ENCODE measurements at places on chromosomes 2 and 18.

DNA sequence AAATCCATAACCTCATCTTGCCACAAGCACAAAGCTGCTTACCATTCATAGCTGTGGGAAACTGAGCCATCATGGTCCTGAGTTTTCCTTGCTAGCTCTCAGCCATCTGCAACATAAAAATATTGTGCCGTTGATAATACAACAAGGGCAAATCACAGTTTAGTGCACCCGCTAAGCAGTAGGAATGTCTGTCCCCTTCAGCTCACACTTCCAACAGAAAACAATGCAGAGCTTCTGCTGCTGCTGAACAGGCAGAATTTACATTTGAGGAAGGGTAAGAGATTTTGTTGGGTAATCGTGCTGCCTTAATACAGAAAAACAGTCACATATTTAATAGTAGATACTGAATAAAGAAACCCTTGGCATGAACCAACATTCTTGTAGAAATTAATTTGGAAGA is 32.3 kb downstream of the ITSN2 start:
- no peak for DNase-seq

- no peak for DNase-seq
These were observed 60.7 kb upstream of the DAPL1 start for GRCh38 chr2:158734442-158734841.

- no peak for DNase-seq
These were observed 143.1 kb downstream of the FHOD3 start for GRCh38 chr18:36440614-36441013.

DNA sequence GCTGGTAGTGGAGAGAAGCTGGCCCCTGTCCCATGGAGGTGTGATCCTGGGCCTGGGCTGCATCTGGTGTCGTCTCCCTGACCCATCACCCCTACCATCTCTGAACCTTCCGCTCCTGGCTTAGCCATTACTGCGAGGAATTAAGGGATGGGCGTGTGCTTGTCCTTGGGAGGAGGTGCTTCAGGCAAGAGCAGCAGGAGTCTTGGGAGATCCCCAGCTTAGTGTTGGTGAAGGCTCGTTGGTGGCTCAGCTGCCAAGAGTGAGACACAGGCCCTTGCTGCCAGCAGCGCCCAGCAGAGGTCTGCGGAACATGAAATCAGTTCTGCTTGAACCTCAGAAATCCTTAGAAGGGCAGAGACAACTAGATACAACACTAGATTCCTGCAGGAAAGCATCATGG is 59.9 kb upstream of the TGFA start:
- peak; percentile 7 for DNase-seq

DNA sequence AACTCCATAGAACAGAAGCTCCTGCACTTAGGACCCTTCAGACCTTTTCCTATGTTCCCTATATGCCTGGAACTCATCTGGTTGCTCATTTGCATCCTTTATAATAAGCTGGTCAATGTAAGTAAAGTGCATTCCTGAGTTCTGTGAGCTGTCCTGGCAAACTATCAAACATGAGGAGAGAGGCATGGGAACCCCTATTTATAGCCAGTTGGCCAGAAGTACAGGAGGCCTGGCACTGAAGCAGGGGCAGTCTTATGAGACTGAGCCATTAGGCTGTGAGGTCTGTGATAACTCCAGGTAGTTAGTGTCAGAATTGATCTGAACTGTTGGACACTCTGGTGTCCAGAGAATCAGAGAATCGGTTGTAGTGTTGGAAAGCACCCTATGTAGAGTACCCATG is 88.4 kb downstream of the EHD3 start:
- no peak for DNase-seq

DNA sequence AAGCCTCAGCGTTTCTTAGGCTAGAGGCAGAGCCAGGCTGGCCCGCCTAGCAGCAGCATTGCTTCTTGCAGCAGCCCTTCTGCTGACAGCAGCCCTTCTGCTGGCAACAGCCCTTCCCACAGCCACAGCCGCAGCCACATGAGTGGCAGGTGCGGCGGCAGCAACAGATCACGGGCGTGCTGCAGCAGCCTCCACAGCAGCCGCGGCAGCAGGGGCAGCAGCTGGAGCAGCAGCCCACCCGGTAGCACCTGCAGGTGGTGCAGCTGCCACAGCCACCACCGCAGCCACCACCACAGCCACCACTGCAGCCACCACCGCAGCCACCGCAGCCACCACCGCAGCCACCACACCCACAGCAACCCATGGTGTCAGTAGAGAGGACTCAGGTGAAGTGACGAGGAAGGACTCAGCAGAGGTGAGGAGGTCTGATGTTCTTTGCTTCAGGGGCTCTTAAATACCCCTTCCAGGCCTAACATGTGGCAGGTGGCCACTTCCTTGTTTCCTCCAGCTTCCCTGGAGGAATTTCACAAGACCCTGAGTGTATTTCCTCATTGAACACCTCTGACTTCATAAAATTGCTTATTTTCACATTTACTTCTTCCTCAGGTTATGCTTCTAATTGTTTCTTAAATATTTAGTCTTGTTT is at the start of gene SCYGR6:
TSS of gene SCYGR6 (minus strand) at position 364 of the 646 bp plus-strand sequence. CDS start at position 364, 0 bp downstream.
- no peak for DNase-seq

DNA sequence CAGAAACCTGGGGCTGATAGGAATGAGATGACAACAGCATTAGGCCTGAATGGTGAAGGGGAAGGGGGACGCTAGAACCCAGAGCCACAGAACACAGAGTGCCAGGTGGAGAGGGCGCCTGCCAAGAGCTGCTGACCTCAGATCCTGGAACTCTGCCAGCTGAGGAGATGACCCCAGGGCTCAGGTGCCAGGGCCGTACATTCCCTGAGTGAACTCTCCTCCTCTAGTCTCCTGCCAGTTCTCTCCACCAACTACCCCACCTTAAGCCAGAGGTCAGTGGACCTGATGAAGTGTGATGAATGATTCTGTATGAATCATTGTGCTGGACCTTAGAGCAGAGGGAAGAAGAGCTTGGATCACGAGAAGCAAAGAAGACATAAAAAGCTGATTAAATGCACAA is 1582.2 kb upstream of the ACVR2A start:
- DNase-seq, result no peak

DNA sequence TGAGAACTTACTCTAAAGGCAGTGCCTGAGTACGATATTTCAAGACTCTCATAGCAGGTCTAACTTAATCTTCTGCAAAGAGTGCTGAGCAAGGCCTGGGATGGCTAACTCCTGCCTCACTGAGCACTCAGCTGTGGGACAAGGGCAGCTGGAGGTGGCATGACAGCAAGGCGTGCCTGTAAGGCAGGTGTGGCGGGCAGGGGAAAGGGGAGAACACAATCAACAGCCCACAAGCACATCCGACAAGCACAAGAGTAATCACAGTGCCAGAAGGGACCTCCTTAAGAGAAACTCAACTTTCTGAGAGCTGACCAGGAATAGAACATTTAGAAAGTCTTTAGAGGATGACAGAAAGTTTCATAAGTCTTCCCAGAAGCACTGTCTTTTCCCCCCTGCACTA is 42.0 kb downstream of the GPR45 start:
- DNase-seq, result no peak

- no peak for DNase-seq
These were observed 277.2 kb downstream of the EIPR1 start for GRCh38 chr2:3100386-3100785.

DNA sequence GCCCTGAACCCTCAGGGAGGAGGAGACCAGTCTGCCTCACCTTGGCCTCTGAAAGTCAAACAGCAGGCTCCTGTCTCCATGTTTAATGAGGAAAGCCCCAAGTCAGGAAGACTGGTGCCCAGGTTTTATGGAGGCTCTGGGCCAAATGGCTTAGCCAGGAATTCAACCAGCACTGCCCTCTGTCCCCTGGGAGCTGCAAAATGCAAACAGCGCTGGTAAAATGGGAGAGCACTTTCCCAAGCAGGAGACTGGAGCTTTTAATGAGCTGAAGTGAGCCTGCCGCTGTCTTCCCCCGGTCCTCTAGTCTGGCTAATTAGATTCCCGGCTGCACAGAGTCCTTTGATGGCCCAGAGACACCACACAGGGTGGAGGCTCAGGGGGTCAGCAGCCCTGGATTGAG is 276.0 kb upstream of the TRIB2 start:
- DNase-seq, result no peak

DNA sequence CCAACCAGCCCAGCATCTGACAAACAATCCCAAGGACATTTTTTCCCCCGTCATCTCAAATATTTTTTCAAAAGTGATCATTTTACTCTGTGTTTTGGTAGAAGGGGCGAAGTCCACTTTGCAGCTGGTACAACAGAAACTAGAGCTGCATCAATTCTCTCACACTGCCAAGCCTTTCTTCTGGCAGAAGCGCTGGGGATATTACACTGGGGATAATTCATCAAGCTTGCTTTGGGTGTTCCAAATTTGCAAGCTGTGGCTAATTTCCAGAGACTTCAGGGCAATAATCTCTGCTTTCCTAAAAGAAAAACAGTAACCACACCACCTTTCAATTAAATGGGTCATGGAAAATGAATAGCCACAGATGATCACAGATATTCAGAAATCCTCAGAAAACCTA is 238.3 kb downstream of the SLC8A1 start:
- no peak for DNase-seq

- no peak for DNase-seq
These were observed 475 bp downstream of the B3GNT2 start for GRCh38 chr2:62196278-62196901.

GRCh38 chr2:61715506-61715905 is 138.4 kb downstream of the FAM161A start:
- no peak for DNase-seq

DNA sequence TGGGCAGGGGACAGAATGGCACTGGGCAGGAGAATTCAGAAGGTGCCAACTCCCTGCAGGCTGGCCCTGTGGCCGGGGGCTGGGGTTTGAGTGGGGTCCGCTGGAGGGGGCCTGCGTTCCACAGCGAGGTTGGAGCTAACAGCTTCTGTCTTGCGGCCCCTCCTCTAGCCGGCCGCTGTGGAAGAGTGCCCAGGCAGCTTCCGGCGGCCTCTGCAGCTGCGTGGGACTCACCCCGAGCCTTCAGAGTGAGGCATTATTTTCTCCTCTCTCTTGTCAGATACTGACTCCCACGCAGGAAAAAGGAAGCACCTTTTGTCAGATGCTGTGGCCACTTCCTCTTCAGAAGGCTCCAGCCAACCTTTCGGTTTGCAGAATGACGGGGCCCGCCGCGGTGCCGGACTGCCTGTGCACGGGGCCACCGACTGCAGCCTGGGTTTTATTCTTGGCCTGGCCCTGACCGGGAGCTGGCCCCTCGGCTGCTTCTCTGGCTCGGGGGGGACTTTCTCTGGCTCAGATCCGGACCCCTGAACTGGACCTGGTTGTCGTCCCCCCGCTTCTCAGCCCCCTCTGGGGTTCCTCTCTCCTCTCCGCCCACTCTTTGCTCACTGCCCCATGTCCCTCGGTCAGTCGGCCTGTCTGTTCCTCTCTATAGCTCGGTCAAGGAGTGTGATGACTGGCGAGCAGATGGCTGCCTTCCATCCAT is 40.1 kb downstream of the ARHGAP25 start:
- DNase-seq, result no peak

GRCh38 chr2:1162768-1163584 is 212.3 kb downstream of the SNTG2 start:
- no peak for DNase-seq

Data from cerebellum (tissue), 4 donors.